ENCODE measurements at places on chromosomes 5 and 9. TPM values are rescaled to one million over a fixed set of nuclear protein-coding genes. Genes with fewer than 3 reads are reported as not detected.

C8G gene
- total RNA-seq: 1.2 TPM

DNA sequence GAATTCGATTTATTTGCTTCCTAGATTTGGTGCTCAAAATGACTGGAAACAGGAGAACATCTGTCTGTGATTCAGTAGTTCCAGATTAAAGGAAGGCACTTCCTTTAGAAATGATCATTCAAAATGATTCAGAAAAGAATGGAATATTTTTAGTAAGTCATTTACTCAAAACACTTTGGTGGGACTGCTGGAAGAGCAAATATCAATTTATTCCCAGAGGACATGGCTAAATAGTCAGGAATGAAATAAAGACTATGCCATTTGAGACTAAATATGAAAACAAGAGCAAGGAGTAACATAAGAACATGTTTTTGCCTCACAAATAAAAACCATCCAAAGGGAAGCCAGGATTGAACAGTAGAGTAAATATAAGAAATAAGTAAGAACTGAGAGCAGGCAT lies 138.6 kb upstream of the RASA1 start:
- DNase-seq: no peak

DNA sequence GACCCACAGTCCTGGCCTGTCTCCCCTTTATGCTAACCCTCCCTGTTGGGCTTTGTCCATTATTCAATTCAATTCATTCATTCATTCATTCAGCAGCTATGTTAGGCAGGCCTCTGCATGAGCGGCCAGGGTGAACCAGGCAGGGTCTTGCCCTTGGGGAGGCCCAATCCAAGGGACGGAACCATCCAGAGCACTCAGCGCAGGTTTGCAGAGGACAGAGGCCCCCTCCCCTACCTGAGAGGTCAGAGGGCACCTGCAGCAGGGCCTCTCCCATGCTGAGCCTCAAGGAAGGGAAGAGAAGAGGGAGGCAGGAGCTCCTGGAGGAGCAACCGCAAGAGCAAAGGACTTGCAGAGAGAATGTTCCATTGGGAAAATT lies 61.4 kb downstream of the C9orf50 start:
- no peak for DNase-seq

GRCh38 chr9:93297659-93298497 lies 113.9 kb downstream of the WNK2 start:
- DNase-seq: no peak

AK8 gene
- total RNA-seq: 0.23 TPM

GRCh38 chr9:129007035-129007765 lies 20.9 kb downstream of the SH3GLB2 start:
- DNase-seq: no peak

GRCh38 chr9:32705059-32705458 lies 69.6 kb upstream of the TAF1L start:
- peak; percentile 91 for DNase-seq

DNA sequence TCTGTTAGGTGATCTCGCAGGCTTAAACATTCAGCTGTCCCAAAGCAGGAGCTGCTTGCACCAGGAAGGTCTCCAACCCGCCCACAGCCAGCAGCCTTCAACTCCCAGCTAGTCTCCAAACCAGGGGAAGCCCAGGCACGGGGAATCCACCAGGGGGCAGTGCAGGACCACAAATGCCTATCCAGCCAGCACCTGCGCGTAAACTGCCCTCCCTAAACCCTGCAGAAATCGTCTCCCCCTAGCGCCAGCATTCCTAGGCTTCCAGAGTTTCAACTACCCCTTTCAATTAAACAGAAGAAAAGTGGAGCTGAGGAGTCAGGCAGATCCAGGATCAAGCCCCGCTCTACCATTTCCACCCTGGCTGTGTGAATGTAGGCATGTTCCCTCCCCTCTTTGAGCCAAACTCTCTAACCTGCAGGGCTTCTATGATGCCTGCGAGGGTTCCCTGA lies 72.0 kb downstream of the HRH2 start:
- DNase-seq: peak; percentile 94

GRCh38 chr5:68271124-68271523 lies 55.6 kb downstream of the PIK3R1 start:
- DNase-seq: no peak

- DNase-seq: peak; percentile 87
Observed at GRCh38 chr5:179806250-179807048, at the start of gene MGAT4B. MGAT4B (minus strand) TSS chr5:179806866; CDS start chr5:179806583, 283 bp downstream.

GRCh38 chr5:170571875-170572852 lies 68.3 kb downstream of the KCNIP1 start:
- no peak for DNase-seq

- peak; percentile 95 for DNase-seq
Observed at GRCh38 chr9:87713278-87713987, 12.5 kb upstream of the CTSL start.

NR2F1 gene
- total RNA-seq: 10.0 TPM

ALDH7A1 gene
- 27.4 TPM for total RNA-seq

GRCh38 chr5:14200312-14200990 lies 57.3 kb downstream of the TRIO start:
- no peak for DNase-seq

DNA sequence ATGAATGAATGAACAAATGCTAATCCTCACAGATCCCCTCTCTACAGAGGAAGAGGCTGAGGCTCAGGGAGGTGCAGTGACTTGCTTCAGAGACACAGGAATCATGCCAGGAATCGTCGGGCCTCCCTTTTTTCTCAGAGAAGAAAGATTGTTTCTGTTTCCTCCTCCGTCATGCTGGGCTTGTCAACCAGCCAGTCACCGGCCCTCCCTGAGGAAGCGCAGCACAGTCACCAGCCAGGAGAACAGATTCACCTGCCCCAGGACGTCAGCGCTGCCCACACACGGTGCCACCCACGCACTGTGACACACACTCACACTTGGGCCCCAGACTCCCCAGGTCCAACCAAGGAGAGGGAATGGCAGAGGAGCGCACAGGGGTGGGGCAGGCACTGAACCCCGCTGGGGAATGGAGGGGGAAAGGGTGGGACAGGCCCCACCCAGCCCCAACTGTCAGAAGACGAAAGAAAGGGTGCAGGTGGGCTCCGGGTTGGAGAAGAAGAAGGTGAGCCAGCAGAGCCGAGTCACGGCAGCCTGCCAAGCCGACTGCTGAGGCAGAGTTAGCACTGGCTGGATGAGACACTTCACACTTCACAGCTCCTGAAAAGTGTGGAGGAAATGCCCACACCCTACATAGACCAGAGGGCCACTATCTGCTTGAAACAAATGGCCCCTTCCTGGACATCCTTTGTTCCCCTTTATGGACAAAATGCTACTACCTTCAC lies 13.8 kb upstream of the ERGIC1 start:
- peak; percentile 77 for DNase-seq

DNA sequence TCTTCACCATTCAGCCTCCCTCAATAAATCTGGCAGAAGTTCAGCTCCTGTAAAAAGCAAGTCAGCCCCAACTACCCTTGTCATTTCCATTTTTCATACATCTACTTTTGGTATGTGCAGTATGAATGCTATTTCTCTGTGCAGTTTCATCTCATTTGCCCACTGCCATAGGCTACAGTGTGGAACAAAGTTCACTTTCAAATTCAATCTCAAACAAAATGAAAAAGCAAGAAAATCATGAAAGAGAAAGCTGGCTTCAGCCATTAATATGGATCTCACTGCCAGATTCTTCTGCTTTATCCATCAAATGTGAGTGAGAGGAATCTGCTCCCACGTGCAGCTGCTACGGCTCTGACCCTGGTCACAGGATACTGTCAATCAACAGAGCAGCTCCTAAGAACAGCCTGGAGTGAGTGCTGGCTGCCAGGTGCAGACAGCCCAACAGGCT lies 494.2 kb downstream of the ZNF608 start:
- DNase-seq: no peak

SPINK4 gene
- not detected for total RNA-seq

- peak; percentile 66 for DNase-seq
Observed at GRCh38 chr5:172730981-172731679, 39.9 kb downstream of the DUSP1 start.

TNFSF15 gene
- not detected for total RNA-seq

DNA sequence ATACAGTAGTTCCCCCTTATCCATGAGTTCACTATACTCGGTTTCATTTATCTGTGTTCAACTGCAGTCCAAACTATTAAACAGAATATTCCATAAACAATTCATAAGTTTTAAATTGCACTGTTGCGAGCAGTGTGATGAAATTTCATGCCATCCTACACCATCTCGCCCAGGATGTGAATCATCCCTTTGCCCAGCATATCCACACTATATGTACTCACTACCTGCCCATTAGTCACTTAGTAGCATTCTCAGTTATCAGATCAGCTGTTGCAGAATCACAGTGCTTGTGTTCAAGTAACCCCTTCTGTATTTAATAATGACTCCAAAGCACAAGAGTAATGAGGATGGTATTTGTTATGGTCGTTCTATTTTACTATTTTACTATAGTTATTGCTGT lies 51.5 kb downstream of the SHOC1 start:
- DNase-seq: peak; percentile 91

DNA sequence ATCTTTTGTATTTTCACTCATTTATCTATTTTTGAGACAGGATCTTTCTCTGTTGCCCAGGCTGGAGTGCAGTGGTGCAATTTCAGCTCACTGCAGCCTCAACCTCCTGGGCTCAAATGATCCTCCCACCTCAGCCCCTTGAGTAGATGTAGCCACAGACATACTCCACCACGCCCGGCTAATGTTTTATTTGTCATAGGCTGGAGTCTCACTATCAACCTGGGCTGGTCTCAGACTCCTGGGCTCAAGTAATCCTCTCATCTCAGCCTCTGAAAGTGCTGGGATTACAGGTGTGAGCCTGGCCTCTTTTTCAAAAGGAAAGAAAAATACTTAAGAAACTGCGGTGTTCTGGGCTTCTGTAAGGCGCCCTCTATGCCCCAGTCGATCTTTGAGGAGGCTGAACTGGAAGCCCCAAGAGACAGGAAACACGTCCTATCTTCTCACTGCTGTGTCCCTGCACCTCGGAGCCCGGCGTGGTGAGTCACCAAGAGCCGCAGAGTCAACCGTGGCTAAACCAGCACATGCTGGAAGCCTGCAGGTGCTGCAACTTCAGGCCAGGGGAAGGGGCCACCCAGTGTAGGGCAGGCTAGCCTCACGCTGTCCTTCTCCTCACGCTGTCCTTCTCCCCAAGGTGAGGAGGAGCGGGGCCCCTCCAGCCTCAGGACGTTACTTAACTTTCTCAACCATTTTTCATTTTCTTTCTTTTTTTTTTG lies 15.2 kb upstream of the LHX3 start:
- DNase-seq: peak; percentile 92

GRCh38 chr5:6652025-6652424 lies 18.8 kb downstream of the SRD5A1 start:
- no peak for DNase-seq

DMRT3 gene
- not detected for total RNA-seq

DNA sequence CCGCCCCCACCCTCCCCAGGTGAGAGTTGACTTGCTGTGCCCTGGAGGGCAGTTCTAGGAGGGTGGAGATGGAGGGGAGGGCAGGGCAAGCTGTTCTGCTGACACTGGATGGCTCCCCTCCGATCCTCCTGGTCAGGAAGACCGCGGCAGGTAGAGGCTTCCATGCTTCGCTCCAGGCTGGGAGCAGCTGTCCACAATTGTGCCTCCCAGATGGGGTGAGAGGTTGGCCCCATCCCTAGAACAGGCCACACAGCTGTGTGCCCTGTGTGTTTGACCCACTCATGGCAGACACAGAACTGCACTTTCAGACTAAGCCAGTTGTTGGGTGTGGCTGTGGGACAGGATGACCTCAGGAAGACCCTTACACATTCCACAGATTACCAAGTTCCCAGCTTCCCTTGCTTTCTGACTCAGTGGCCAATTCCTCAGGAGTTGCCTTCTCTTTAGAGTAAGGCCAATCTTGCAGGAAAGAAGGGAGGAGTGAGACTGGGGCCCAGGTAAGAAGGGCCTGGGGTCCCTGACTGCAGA lies 72.1 kb upstream of the HSPA9 start:
- no peak for DNase-seq

DNA sequence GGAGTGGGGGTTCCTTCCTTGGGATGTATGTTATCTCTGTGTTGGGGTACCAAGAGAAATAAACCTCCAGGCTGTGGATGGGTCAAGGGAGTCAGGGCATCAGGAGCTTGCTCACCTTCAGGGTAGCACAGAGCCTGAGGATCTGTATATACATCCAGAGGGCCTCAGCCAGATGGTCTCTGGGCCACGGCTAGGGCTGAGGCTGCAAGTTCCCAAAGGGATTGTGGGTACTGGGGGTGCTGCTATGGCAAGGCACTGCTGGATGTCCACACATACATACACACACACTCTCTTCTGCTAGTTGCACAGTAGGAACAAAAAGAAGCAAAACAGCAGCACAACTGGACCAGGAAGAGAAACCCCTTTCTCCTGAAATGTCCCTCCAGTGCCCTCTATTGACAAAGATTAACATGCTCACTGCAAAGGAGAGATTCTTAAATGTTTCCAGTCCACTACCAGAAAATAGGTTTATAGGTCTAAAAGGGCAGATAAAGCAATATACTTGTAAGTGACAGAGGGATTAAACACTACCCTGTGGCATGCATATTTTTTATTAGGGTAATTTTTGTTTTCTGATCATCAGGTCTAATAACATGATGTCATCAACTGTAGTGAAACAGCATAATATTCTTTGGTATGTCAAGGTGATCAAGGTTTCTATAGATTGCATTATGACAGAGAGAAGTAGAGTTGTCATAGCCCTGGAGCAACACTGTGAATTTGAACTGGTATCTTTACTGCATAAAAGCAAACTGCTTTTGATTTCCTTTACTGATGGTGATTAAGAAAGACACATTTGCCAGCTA lies 56.3 kb upstream of the KCNN2 start:
- DNase-seq: peak; percentile 5
